ENCODE measurements at places on chromosomes 5 and 9.

- no peak for DNase-seq
Measured at GRCh38 chr5:82360022-82360421, 81.9 kb upstream of the RPS23 start.

- DNase-seq, result no peak
Measured at GRCh38 chr9:110006657-110007056, 201.3 kb downstream of the C9orf152 start.

DNA sequence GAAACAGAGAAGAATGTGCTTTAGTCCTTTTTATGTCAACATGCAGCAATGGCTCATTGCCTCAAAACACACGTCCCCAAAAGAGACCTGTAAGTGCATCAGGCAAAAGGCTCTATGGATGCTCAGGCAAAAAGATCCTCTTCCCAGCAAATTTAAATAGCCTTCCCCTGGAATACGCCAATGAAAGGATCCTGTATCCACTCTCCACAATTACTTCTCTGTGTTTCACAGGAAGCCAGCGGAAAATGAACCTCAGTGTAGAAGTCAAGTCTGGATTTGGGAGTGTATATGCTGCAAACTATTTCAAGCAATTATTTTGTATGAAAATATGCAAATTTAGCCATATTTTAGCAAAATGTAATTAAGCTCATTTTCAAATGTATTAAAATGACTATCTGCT, 217.9 kb downstream of the EPB41L4A start:
- DNase-seq, result no peak

DNA sequence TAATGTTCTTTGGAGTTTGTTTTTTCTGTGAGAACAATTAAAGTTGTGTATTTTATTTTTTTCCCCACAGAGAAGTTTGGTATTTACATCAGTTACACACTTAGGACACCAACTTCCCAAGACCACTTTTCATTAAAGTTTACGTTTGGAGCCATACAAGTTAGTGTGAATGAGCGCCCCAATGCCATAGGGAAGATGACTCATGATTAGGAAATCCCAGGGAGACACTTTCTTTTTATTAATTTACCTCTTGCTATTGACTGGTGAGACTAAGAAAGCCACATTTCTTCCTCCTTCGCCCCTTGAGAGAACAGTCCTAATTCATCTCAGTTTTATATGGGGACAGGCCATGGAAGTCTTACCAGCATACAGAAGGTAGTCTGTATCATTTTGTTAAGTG, 57.1 kb downstream of the EDIL3 start:
- no peak for DNase-seq

DNA sequence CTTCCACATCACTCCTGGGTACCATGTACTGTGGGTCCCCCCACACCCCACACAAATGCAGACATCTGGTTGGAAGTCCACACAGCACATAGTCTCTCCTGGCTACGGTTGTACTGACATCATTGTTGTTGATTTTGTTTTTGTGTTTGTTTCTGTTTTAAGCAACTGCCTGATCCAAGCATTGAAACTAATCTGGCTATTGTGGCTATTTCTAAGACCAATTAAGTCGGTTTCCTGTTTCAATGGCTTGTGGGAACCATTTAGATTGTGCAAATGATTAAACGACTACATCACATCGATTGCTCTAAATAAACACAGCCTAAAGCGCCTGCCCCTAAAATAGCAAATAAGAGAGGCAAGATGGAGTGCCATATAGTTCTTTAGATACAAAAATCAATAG, 226.8 kb upstream of the IRX4 start:
- no peak for DNase-seq

GRCh38 chr5:148989567-148989966, 73.3 kb downstream of the SH3TC2 start:
- DNase-seq, result no peak
